ENCODE measurements at places on chromosomes 16 and 17. TPM values are rescaled to one million over a fixed set of nuclear protein-coding genes. Genes with fewer than 3 reads are reported as not detected.

- no peaks in the 10 kb centered on the region for H3K27me3 ChIP-seq
- H3K27ac ChIP-seq, result peak within 1 kb of the TSS; percentile 99
- peaks cover 6% of the 10 kb centered on the region for H3K4me1 ChIP-seq
These were observed at the start of gene PFAS for GRCh38 chr17:8248751-8249607. Gene PFAS, plus strand, starts transcription at chr17:8249289. Its CDS starts 4,649 bp downstream, at chr17:8253938.

- H3K4me3 ChIP-seq, result no peak overlapping the region
- no peak for DNase-seq
- H3K36me3 ChIP-seq, result peaks cover 3% of the 10 kb centered on the region
- no peaks in the 10 kb centered on the region for H3K4me1 ChIP-seq
- no peaks in the 10 kb centered on the region for H3K27me3 ChIP-seq
- no peak overlapping the region for H3K27ac ChIP-seq
These were observed 5.7 kb upstream of the HSD17B1 start for GRCh38 chr17:42547001-42547461.

- H3K27ac ChIP-seq, result no peak overlapping the region
- H3K4me3 ChIP-seq, result no peak overlapping the region
- H3K36me3 ChIP-seq, result no peaks in the 10 kb centered on the region
- no peaks in the 10 kb centered on the region for H3K27me3 ChIP-seq
- DNase-seq, result no peak
- H3K4me1 ChIP-seq, result no peaks in the 10 kb centered on the region
These were observed 96.7 kb downstream of the SEC14L1 start for GRCh38 chr17:77237232-77238008.

The CX3CL1 gene
- 39.1 TPM for polyA plus RNA-seq

DNA sequence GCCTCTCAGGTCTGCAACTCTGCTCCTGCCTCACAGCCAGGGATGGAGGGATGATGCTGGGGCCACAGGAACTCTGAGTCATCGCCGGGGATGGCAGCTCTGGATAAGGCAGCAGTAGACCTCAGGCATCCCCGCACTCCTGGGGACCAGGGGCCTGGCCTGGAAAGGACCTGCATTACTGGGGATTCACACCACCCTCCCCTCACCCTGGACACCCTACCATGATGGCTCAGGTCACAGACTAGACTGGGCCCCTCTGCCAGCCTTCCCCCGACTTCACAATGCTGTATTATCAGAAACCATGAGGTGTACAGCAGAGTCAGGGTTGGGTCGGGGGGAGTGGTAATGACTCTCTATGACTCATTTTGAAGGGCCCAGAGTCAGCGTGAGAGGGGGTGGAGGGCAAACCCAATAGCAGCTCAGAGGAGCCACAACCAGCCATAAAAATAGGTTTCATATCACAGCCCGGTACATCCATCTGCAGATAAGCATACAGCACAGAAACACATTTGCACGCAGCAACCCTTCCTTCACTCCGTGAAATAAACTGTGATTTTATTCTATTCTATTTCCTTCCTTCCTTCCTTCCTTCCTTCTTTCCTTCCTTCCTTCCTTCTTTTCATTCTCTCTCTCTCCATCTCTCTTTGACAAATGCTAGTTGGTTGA lies 28.8 kb downstream of the DYNLRB2 start:
- H3K4me3 ChIP-seq, result no peak overlapping the region
- no peaks in the 10 kb centered on the region for H3K36me3 ChIP-seq
- H3K27me3 ChIP-seq, result no peaks in the 10 kb centered on the region
- H3K27ac ChIP-seq, result no peak overlapping the region
- no peaks in the 10 kb centered on the region for H3K4me1 ChIP-seq
- no peak for DNase-seq

DNA sequence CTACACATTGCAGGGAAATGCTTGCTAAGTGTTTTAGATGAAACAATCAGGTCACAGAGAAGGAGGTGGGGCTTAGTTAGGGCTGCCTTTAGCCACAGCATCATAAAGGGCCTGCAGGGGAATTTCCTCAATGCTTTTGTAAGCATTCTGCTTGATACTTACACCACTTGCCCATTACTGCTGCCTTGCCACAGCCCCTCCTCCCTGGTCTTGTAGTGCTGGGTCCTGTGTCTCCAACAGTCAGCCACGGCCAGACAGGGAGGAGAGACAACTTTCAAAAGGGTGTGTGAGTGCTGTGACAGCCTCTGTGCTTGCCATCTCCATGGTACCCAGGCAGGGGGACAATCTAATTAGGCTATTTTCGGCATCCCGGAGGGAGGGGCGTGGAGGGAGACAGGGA lies 111.2 kb downstream of the SHISA9 start:
- H3K4me1 ChIP-seq, result no peaks in the 10 kb centered on the region
- DNase-seq, result no peak
- H3K27ac ChIP-seq, result no peak overlapping the region
- no peaks in the 10 kb centered on the region for H3K27me3 ChIP-seq
- no peak overlapping the region for H3K4me3 ChIP-seq
- H3K36me3 ChIP-seq, result no peaks in the 10 kb centered on the region

GRCh38 chr17:82435103-82435502 lies 15.4 kb downstream of the CYBC1 start:
- peaks cover 5% of the 10 kb centered on the region for H3K36me3 ChIP-seq
- no peak for DNase-seq
- no peak overlapping the region for H3K4me3 ChIP-seq
- H3K27me3 ChIP-seq, result no peaks in the 10 kb centered on the region

The KRTAP3-2 gene
- polyA plus RNA-seq, result not detected

- H3K4me1 ChIP-seq, result no peaks in the 10 kb centered on the region
- no peaks in the 10 kb centered on the region for H3K36me3 ChIP-seq
- DNase-seq, result no peak
- H3K4me3 ChIP-seq, result no peak overlapping the region
- no peak overlapping the region for H3K27ac ChIP-seq
- no peaks in the 10 kb centered on the region for H3K27me3 ChIP-seq
These were observed 447.3 kb upstream of the MAF start for GRCh38 chr16:80047842-80048241.

The RDM1 gene
- 0.56 TPM for polyA plus RNA-seq

DNA sequence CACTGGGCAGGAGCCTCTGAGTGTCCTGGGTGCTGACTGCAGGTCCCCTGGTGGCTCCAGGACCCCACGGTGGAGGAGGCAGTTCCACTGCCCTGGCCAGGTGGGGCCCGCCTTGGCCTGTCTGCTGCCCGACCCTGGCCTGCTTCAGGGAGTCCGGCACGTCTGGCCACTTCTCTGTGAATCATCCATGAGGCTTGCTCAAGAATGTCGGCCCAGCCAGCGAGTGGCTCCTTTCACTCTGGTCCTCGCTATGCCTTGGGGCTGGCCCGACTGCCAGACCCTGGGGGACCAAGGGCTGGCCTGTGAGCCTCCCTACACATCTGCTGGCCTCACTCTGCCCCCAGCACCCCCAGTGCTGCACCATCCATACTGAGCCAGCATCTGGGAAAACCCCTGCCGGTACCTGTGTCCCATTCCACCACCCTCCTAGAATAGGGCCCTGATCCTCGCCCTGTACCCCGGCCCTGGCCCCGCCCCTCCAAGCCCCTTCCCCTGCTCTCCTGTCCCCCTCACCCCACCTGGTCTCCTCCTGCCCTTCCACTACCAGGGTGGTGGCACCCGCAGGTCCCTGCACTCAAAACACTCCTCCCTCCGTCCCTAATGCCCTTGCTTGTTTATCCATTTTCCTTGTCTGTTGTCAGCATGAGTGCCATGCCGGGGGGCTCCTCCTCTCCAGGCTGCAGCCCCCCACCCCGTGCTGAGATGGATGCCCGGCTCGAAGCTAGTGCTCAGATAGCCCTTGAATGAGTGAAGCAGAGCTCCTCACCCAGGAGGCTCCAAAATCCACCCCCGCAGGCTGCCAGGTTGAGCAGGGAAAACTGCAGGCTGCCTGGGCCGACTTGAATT lies 35.5 kb downstream of the ADCY7 start:
- H3K4me3 ChIP-seq, result no peak overlapping the region
- H3K27ac ChIP-seq, result no peak overlapping the region
- DNase-seq, result no peak
- no peaks in the 10 kb centered on the region for H3K36me3 ChIP-seq
- H3K27me3 ChIP-seq, result no peaks in the 10 kb centered on the region
